ENCODE measurements at places on chromosomes 12 and 14.

- DNase-seq: no peak
Measured at GRCh38 chr12:71639341-71639760, 24.3 kb downstream of the ZFC3H1 start.

- DNase-seq: peak; percentile 73
Measured at GRCh38 chr14:89773644-89774316, 180.8 kb downstream of the EFCAB11 start.

DNA sequence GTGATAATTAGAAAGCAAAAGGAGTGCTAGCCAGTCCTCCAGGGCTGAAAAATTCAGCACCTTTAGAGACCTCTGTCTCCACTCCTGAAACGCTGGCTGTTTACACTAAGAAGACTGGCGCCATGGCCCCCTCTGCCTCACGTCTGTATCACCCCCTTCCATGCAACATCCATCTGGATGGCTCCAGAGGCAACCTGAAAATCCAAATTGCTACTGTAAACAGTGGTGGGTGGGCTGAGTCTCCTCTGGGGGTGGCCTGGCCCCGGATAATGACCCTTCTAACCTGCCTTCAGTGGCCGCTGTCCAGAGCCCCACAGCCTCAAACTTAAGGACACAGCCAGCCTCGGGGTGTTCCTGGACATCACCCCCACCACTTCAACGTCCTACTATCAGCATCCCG lies 1.4 kb downstream of the PRKD1 start:
- no peak for DNase-seq

- no peak for DNase-seq
Measured at GRCh38 chr12:19539836-19540235, 100.5 kb downstream of the AEBP2 start.

DNA sequence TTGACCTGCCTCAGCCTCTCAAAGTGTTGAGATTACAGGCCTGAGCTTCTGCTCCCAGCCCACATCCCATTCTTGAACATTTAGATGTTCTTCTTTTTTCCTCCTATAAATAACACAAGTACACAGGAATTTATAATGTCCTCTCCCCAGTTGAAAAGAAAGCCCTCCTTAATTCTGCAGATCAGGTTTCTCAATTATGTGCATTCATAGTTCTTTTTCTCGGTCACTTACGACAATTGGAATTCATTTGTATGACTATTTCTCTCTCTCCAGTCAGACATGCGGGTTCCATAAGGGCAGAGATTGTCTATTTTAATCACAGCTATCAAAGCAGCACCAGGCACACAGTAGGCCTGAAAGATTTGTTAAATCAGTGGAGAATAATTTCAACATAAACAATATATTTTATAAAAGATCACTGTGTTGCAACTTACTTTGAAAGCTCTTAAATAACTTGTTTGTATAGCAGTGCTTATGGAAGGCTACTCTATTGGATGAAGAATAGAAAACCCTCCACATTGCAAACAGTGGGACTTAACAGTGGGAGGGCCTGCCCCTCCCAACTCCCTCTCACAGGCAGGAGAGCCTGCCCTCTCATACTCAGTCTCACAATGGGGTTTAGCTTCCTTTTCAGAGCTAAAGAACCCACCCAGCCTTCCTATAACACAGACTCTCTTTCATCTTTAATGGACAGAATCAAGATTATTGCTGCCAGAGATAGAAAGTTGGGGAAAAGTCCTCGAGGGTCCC lies 84.1 kb upstream of the TRAF3 start:
- no peak for DNase-seq

All from activated naive CD4-positive, alpha-beta T cell treated with anti-CD3 and anti-CD28 coated beads, Interleukin-2, amount 50 U/mL, for 16 hours (primary cell).